ENCODE measurements at places on chromosomes 2 and 18.

- DNase-seq, result peak; percentile 92
These were observed 22.3 kb upstream of the GPR17 start for GRCh38 chr2:127623388-127624319.

- DNase-seq, result peak; percentile 70
These were observed 51.8 kb upstream of the NPAS2 start for GRCh38 chr2:100767810-100768806.

GRCh38 chr2:174664084-174664759 is 66.6 kb upstream of the WIPF1 start:
- DNase-seq, result peak; percentile 27

DNA sequence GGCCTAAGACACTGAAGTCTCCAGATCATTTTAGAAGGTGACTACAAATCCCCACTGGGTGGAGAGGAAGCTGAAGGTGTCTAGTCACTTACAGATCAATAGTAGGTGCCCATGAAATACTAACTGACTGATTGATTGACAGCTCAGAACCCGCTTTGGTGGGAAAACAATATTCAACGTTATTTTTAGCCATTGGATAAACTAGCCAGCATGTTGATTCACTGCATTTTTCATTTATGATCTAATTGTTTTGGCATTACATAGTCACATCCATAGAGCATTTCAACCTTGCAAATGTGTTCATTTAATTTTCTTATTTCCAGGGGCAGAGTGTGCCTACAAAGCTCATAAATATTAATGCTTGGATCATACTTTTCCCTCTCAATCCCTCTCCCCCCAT is 162.3 kb downstream of the MREG start:
- peak; percentile 64 for DNase-seq

GRCh38 chr2:231425811-231426703 is 30.5 kb downstream of the B3GNT7 start:
- peak; percentile 56 for DNase-seq

Data from ELR (cell line).